ENCODE measurements at places on chromosomes 5 and 9.

DNA sequence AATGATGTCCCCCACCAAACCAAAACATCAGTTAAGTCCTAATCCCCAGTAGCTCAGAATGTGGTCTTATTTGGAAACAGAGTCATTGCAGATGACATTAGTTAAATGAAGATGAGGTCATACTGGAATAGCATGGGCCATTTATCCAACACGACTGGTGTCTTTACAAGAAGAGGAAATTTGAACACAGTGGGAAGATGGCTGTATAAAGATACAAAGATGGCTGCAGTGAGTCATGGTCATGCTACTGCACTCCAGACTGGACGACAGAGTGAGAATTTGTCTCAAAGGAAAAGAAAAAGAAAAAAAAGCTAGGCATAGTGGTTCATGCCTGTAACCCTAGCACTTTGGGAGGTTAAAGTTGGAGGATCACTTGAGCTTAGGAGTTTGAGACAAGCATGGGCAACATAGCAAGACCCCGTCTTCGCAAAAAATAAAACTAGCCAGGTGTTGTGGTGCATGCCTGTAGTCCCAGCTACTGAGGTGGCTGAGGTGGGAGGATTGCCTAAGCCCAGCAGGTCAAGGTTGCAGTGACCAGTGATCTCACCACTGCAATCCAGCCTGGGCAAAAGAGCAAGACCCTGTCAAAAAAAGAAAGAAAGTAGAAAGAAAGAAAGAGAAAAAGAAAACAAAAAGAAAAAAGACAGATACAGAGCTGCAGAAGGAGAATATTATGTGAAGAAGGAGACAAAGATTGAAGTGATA lies 130.0 kb upstream of the CDKN2B start:
- no peak for DNase-seq

GRCh38 chr5:67875601-67876000 lies 340.0 kb upstream of the PIK3R1 start:
- no peak for DNase-seq

DNA sequence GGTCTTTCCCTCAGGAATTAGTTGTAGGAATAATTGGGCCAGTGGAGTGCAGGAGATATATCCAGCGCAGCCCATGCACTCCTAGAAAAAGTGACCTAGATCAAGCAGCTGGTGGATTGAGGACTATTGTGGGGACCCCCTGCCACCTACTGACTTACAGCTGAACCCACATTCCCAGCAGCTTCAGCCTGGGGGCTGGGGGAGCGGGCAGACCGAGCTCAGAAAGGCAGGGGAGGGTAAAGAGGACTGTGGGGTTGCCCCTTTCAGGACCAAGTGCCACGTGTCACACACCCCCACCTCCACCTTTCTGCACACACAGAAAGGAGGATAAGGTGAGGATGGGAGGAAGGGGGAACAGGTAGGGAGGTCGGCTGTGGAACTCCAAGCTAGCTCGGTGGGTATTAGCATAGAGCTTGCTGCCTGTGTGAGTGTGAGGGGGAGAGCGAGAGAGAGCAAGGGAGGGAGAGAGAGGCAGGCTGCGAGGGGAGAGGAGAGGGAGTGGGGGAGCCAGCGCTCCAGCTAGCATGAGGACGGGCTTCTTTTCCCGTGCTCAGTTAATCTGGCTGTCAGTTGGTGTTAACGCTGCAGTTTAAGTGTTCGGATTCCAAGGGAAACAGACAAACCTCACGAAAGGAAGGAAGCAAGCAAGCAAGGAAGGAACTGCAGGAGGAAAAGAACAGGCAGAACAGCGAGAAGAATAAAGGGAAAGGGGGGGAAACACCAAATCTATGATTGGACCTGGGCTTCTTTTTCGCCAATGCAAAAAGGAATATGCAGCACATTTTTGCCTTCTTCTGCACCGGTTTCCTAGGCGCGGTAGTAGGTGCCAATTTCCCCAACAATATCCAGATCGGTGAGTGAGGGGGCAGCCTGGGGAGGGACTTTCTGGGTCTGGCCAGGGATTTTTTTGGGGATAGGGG lies at the start of gene GRIA1:
Gene GRIA1 (plus strand): TSS at position 553 of the 920 bp plus-strand sequence.
- no peak for DNase-seq

DNA sequence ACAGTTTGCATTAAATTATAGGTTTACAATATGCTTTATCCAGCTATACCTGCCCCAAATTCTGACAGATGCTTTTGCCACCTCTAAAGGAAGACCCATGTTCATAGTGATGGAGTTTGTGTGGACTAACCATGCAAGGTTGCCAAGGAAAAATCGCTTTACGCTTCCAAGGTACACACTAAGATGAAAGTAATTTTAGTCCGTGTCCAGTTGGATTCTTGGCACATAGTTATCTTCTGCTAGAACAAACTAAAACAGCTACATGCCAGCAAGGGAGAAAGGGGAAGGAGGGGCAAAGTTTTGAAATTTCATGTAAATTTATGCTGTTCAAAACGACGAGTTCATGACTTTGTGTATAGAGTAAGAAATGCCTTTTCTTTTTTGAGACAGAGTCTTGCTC lies 41.0 kb downstream of the FXN start:
- DNase-seq: no peak

DNA sequence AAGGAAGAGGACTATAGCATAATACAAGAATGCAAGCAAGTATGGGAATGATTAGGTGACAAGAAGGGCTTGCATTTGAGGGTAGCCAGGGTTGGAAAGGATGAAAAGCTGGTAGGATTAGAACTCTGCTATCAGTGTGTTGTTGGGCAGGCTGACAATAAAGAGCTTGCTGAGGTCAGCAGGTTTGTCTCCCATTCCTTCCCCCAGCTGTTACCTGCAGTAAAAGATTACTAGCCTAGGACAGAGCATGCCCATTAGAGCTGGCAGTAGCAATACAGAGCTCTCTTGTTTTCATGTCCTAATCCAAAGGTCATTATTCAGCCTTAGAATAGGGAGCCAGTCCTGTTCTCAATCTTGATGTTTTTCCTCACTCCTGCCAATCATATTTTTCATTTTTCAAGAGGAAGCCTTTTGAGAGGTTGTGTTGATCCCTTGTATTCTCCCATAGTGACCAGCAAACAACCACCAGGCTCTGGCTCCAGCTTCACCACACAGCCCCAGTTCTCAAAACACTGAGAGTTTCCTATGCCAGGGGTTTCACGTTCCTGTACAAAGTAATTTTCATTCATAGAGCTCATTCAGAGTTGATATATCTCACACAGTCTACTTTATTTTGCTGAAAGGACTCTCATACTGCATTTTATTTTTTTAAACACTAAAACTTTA lies 71.7 kb downstream of the OR2K2 start:
- DNase-seq: no peak

- no peak for DNase-seq
Observed at GRCh38 chr5:66230551-66230950, 86.5 kb downstream of the SREK1 start.

DNA sequence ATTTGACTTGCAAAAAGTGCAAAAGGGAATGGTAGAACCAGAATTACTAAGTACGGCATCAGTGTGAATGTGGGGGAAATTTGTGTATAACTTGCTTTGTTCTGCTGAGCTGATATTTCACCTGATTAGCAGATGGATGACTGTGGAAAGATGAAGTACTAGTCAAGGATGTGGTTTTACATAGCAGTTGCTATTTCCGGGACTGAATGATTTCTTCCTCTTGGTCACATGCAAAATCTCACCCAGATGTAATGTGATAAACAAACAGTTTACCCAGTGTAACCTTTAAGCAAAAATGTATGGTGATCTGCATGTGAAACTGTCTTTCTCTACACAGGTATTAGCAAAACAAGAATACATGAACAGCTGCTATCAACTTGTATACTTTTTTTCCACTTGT lies 46.1 kb downstream of the DCP2 start:
- no peak for DNase-seq

- no peak for DNase-seq
Observed at GRCh38 chr5:166505544-166505943, 1785.9 kb upstream of the WWC1 start.

DNA sequence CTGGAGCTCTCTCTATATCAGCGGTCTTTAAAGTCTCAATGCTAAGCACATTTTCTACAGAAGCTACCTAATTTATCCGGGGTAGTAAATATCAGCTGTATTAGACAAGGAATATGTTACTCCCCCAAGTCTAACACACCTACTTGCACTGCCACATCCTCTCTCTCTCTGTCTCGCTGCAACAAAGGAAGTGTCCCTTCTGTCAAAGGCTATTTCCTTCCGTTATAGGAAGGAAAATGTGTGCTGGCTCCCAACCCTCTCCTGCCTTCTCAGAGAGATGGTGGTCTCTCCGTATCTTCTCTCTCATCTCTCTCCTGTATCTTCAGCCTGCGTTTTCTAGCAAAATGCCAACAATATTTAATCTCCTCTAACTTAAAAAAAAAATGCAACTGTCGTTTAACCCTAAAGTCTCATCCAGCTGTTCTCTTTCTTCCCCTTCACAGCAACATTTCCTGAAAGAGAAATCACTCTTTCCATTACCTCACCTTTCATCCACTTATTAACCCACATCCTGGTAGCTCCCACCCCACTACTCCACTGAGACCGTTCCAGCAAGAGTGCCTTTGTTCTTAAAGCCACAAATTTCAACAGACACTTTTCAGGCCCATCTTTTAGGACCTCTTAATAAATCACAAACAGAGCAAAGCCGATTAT lies 2.3 kb downstream of the TTF1 start:
- no peak for DNase-seq

DNA sequence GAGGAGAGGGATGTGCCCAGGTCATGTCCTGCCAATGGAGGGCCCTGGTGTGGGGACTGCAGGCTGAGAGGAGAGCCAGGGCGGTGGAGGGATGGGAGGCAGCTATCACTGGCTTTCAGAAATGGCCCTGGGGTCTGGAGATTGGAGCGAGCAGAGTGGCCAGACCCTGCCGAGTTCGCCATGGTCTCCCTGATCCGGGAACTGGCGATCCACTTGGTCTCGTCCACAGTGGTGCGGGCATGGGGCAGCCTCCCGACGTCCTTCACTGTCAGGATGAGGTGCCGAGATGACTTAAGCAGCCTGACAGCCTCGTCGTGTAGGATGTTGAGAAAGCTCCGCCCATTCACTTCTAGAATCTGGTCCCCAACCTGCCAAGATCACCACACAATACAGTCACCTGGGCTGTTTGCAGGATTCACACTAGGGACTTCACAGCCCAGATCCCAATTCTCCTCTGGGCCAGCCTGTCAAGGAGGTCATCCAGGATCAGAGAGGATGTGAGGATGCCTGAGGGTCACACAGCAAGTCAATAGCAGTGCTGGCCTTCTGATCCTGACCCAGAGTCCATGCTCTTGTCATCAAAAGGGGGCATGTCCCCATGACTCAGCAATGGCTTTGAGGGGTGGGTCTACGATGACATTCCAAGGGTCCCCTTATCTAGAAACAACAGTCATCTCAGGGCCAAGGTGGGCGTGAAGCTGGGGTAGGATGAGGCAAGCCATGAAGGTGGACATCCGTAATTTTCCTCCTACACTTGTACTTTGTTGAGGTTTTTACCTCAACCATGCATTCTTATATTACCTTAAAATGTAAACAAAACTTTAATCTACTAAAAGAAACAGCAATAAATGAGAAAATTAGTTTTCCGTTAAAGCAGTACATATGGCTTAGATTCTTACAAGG lies 38.5 kb upstream of the AKNA start:
- no peak for DNase-seq

DNA sequence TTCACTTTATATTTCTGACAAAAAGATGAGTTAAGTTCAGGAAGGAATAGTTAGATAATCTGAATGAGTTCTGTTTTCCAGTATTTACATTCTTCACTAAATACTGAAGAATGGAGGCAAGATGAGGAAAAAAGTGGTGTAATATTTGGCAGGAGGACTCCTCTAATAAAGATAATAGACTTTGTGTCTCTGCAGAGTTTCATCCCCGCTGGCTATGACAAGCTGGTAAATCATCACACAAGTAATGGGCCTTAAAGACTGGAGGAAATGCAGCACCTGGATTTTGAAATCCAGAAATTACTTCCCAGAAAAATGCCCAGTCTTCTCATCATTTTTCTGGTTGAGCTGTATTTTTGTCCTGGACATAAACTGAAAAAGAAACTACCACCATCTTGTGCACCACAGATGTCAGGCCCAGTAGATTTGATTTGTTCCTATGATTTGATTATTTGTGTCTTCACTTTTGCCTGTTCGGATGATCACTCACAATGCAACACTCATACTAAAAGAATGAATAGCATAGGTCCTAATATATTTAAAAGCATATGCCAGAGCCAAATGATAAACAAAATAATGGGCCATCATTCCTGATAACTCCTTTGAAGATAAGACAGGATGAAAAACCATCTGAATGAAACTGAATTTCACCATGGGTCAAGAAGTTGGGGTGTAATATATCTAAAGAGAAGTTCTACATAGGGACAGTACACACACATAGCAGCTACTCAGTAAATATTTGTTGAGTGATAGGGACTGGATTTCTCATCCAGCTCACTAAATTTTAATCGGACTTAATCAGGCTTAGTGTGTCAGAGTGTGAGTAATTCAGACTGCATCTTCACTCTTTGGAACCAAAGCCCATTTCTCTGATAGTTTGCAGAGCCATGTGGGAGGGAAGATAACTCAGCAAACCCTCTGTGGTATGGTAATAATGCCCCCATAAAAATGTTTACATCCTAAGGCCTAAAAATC lies 200.5 kb downstream of the HINT1 start:
- DNase-seq: no peak

DNA sequence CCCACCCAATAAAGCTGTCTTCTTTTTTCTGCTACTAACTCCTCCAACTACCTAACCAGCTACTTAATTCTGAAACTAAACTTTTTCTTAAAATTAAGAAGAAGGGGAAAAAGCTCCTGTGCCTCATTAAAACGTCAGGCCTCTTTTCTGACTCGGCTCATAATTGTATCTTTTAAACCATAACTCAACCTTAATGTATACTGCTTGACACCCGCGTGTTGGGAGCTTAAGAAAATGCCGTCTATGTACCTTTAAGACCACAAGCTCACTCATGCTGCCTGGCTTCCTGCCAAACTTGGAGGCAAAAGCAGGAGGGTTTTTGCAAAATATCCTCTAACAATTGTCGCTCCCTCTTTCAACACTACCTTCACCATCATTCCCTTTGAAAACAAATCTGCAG lies 5.0 kb downstream of the EBF1 start:
- peak; percentile 76 for DNase-seq

GRCh38 chr5:167920589-167920988 lies 370.9 kb upstream of the WWC1 start:
- DNase-seq: no peak

DNA sequence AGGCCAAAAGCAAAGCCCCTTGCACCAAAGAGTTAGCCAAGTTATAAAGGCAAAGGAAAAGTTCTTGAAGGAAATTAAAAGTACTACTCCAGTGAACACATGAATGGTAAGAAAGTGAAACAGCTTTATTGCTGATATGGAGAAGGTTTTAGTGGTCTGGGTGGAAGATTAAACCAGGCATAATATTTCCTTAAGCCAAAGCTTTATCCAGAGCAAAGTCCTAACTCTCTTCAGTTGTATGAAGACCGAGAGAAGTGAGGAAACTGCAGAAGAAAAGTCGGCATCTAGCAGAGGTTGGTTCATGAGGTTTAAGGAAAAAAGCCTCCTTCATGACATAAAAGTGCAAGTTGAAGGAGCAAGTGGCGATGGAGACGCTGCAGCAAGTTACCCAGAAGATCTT lies 3.1 kb upstream of the NUDT12 start:
- no peak for DNase-seq

- DNase-seq: no peak
Observed at GRCh38 chr9:129111528-129112151, 425 bp downstream of the PTPA start.

GRCh38 chr5:43427306-43427705 lies 15.1 kb upstream of the CCL28 start:
- DNase-seq: no peak

GRCh38 chr9:92098638-92099037 lies 16.6 kb downstream of the SPTLC1 start:
- DNase-seq: no peak
